ENCODE measurements at places on chromosomes 7 and 10.

GRCh38 chr10:18071591-18071990 lies 68.6 kb upstream of the CACNB2 start:
- no peak for DNase-seq

- DNase-seq = peak; percentile 37
Measured at GRCh38 chr10:27482984-27483956, 20.8 kb upstream of the RAB18 start.

GRCh38 chr10:78914502-78915189 lies 154.1 kb upstream of the ZMIZ1 start:
- DNase-seq = no peak

DNA sequence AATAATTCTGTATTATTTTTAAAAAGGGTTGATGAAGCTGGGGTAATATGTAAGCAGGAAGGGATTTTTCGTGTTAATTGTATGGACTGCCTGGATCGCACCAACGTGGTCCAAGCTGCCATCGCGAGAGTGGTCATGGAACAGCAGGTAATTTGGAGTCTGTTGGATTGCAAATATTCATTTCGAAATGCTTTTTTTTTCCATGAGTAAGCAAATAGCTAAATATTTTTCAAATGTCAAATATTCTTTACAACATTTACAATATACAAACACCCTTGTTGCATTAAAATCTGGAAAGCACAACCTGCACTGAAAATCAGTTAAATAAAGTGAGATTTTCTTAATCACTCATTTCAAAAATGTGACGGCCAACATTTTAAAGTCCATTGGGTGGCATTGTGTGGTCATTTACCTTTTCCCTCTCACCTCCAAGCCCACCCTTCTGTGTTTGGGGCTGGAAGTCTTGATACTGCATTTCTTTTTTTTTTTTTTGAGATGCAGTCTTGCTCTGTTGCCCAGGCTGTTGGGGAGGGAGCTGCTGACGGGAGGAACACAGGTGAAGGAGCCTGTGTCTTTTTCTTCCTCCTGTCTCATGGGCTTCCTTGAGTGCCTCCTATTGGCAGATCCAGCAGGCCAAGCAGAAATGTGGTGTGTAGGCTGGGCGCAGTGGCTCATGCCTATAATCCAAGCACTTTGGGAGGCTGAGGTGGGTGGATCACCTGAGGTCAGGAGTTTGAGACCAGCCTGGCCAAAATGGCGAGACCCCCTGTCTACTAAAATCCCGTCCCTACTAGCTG lies 66.1 kb downstream of the MCMBP start:
- DNase-seq = no peak

DNA sequence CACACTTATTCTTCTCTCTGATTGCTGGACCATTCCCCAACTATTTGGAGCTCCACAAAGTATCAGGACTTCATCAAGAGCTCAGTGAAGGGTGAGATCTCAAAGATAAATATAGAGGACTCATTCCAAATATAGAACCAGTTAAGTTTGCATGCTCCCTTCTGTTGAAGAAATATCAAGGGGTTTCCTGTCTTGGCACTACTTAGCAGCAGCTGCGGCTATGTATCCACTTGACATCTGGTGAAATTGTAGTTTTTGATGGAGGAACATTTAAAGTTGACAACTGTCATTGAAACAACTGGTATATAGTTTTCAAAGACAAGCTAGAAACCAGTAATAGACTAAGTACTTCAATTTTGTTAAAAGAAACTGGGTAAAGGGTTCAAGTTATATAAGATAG lies 1.0 kb upstream of the SPAG6 start:
- DNase-seq = no peak

GRCh38 chr7:133941496-133941895 lies 185.6 kb upstream of the LRGUK start:
- DNase-seq = no peak

GRCh38 chr7:77226357-77226839 lies 26.8 kb upstream of the FGL2 start:
- DNase-seq = no peak

DNA sequence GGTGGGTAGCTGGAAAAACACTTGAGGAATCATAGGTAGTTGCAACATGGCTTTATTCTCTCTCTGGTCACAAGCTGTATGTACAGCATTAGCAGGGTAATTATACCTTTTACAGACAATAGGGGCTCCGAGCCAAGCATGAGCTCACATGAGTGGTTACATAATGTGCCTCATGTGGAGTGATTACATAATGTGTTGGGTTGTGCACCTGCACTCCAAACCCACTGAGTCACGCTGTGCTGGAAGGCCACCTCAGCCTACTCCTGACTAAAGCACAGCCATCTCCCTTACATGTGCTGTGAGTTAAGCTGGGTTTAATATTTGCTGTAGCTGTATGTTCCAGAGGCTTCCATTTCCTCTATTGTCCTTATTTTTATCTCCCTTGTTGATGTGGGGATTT lies 348.7 kb upstream of the SEMA3C start:
- DNase-seq = peak; percentile 14

GRCh38 chr7:121456785-121457359 lies 60.8 kb upstream of the FAM3C start:
- no peak for DNase-seq

DNA sequence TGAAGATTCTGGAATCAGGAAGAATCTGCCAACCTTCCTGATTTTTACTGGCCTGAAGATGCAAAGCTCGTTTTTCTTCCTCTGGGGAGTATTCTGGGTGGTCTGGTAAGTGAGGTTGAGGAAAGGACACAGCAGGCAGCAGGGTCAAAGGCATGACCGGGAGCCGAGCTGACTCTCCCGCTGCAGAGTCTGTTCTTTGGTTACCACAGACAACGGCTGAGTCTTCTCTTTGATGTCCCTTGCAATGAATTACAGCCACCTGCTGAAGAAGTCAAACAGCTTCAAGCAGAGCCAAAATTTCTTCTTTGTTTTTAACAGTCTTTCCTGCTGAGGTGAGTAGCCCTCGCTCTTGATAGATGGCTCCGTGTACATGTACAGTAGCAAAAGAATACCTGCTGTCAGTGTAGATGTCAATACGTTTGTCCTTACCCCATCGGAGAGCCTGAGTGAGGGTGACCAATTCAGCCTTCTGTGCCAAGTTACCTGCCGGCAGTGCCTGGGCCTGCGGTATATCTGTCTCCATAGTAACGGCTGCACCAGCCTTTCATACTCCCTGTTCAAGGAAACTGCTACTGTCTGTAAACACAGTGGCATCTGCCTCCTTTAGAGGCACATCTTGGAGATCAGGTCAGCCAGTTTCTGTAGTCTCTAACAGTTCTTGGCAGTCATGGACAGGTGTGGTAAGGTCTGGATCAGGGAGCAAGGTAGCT lies 76.4 kb downstream of the PRR15 start:
- no peak for DNase-seq

DNA sequence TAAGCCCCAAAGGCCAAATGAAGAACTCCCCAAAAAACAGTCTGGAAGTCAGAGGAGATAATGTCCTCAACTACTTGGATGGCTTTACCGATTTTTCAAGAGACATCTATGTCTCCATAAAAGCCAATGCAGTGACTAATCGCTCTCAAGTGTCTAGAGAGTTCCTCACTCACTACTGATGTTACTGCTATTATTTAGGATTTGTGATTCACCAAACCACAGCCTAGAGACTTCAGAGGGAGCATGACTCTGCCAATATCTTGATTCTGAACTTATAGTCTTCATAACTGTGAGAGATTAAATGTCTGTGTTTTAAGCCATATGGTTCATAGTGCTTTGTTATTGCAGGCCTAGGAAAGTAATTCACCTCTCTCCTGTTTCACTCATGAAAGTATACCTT lies 160.2 kb downstream of the IPMK start:
- no peak for DNase-seq

DNA sequence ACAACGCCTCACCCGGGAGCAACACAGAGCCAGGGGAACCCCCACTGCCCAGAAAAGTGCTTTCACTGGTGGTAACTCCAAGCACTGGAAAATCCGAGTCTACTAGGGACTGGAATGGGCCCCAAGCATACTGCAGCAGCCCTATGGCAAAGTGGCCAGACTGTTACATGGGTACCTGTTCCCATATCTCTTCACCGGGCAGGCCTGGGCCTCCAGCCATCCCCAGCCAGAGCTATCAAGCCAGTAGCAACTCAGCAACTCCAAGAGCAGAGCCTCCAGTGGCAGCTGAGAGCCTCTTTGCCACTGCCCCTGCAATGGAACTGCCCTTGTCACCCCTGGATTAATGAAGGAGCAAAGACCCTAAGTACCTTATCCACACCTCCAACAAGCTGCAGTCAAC lies 73.5 kb downstream of the HBP1 start:
- no peak for DNase-seq

GRCh38 chr10:4633186-4633585 lies 192.8 kb upstream of the AKR1E2 start:
- DNase-seq = peak; percentile 50

- no peak for DNase-seq
Measured at GRCh38 chr7:121831351-121831750, 41.6 kb upstream of the PTPRZ1 start.

DNA sequence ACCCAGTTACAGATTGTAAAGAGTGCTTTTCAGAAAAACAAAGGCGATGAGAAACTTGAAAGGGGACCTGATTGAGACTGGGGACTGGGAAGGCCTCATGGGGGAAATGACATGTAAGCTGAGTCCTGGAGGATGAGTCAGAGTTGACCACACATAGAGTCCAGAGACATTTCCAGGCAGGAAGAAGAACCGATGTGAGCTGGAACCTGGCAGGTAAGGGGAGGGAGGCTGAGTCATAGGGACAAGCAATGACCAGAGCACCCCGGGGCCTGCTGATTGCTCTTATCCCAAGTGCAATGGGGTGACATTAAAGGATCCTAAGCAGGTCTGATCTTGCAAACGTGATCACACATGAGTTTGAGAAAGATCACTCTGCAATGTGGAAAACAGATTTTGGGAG lies 11.7 kb downstream of the TLL2 start:
- peak; percentile 54 for DNase-seq

- DNase-seq = no peak
Measured at GRCh38 chr7:107017965-107018719, 26.4 kb upstream of the PRKAR2B start.

- DNase-seq = no peak
Measured at GRCh38 chr7:146654048-146654447, 537.4 kb downstream of the CNTNAP2 start.

GRCh38 chr10:60893231-60893630 lies 50.8 kb downstream of the RHOBTB1 start:
- peak; percentile 35 for DNase-seq

DNA sequence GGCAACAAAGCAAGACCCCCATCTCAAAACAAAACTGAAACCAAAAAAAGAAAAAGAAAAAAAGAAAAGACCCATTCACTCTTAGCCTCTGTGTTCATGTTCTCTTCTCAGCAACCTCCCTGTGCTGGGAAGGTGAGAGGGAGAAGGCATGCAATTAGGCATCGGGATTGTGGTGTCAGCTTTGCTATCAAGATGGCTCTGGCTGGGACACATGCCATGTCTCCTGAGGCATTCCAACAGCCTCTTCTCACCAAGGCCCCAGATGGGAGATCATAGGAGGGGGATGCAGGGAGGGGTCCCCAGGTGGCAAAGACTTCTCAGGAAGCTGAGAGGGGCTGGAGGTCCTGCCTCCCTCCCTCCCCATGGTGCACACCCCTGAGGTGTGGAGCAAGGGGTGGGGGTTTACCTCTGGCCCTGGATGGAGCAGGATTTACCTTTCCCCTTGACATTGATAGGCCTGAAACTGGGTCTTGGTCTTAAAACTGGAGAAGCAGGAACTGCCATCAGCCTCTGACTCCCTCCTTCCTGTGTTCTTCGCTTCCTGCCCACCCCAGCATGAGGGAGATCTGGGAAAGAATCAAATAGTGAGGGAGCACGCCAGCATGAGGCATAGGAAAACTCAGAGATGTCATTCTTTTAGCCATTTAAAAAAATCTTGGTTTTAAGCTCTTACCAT lies 96.2 kb upstream of the DUSP5 start:
- DNase-seq = no peak

GRCh38 chr10:28849821-28850220 lies 172.5 kb downstream of the BAMBI start:
- DNase-seq = no peak

DNA sequence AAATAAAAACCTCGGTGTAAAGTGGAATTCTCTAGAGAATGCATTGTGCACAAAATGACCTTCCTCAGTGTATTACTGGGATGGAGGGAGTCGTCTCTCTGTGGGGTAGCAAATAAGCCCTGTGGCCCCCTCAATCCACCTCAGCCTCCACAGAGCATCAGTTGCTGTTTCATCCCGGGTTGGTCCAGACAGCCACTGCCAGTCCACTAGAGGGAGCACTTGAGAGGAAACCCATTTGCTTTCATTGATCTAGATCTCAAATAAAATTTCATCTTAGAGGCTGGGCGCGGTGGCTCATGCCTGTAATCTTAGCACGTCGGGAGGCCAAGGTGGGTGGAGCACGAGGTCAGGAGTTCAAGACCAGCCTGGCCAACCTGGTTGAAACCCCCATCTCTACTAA lies 1128.7 kb downstream of the CNTNAP2 start:
- DNase-seq = no peak

- no peak for DNase-seq
Measured at GRCh38 chr10:72367301-72367960, 12.7 kb upstream of the DNAJB12 start.

DNA sequence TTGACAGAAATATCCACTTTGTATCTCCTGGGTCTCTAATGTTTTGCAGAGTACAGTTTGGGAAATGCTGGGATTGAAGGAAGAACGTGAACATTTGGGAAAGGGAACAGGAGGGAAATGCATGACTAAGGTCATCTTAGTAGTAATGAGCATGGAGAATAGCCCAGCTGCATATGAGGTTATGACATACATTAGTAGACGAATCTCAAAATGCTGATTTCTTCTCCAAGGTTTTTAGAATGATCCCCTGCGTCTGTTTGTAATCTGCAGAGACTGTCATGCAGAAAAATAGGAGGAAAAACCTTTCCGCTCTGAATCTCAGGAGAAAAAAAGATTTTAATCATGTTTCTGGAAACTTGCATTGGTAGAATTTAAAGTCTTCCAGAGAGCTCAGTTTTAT lies 133.6 kb downstream of the PPP1R9A start:
- DNase-seq = no peak

DNA sequence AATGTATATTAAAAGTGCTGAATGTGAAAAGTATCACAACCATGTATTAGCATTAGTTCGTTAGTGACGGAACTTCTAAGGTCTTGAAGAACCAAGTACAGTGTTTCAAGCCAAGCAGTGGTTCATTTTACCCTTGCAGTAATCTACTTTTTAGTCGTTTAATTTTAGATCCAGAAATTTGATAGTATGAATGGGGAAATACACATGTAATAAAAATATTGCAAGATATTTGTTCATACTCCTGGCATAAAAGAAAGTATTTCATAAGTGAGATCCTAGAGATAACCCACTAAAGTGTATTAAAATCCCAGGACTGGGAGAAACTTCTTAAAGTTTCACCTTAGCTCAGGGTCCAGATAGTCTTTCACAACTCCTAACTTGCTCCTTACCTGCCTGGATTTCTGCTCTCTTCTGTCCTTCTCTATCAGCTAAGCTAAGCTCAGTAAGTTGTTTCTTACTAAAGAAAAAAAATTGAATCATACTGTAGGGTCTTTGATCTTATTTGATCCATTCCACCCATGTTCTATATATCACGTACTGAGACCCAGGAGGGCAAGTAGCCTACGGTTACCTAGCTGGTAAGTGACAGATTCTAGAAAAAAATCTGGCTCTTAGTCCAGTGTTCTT lies 1.5 kb downstream of the BCAP29 start:
- peak; percentile 65 for DNase-seq

GRCh38 chr10:124522933-124523871 lies 61.6 kb downstream of the LHPP start:
- DNase-seq = no peak

GRCh38 chr10:12941966-12942365 lies 59.5 kb downstream of the CCDC3 start:
- DNase-seq = no peak

GRCh38 chr10:123009105-123009820 lies 457 bp downstream of the ACADSB start:
- DNase-seq = peak; percentile 3

GRCh38 chr10:119449760-119450461 lies 92.6 kb downstream of the RGS10 start:
- DNase-seq = peak; percentile 84

All from PC-9 (cell line).